ENCODE measurements at places on chromosomes 7 and 10. TPM values are rescaled to one million over a fixed set of nuclear protein-coding genes. Genes with fewer than 3 reads are reported as not detected.

DNA sequence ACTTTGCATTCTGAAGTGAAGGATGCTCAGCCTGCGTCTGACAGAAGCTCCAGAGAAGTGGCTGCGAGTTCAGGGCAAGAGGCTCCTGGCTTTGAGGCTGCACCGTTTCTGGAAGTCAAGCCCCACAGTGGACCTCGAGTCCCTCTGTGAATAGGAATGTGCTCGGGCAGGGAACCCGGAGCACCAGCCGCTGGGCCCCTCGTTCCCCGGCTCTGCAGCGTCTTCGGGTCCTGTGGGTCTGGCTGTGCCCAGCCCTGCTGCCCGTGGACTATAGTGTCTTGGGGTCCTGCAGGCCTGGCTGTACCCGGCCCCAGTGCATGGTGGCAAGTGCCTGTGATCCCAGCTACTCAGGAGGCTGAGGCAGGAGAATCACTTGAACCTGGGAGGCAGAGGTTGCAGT is 45.3 kb upstream of the PRKAR1B start:
- H3K27ac ChIP-seq: no peak overlapping the region
- no peak overlapping the region for H3K4me3 ChIP-seq
- peaks cover 22% of the 10 kb centered on the region for H3K4me1 ChIP-seq
- no peak for DNase-seq

Gene CACNB2
- total RNA-seq: 56.7 TPM

DNA sequence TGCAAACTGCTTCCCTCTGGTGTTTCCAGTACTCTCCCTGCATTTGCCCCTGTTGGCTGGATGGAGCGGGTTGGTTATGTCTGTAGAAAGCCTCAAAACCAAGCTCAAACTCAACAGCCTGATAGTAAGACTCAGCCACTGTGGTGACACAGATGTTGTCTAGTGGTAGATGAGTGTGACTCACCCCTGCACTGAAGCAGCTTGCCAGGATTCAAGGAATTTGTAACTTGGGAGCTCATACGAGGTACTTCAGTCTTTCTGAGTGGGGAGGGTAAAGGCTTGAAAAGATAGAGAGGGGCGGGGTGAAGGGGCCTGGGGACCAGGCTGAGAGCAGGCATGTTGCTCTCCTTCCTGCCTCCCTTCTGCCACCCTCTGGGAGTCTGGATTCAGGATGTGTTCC is 22.9 kb upstream of the AQP1 start:
- no peak overlapping the region for H3K4me3 ChIP-seq
- DNase-seq: peak; percentile 80
- H3K4me1 ChIP-seq: peaks cover 23% of the 10 kb centered on the region
- H3K27ac ChIP-seq: peak overlapping the region; percentile 65

DNA sequence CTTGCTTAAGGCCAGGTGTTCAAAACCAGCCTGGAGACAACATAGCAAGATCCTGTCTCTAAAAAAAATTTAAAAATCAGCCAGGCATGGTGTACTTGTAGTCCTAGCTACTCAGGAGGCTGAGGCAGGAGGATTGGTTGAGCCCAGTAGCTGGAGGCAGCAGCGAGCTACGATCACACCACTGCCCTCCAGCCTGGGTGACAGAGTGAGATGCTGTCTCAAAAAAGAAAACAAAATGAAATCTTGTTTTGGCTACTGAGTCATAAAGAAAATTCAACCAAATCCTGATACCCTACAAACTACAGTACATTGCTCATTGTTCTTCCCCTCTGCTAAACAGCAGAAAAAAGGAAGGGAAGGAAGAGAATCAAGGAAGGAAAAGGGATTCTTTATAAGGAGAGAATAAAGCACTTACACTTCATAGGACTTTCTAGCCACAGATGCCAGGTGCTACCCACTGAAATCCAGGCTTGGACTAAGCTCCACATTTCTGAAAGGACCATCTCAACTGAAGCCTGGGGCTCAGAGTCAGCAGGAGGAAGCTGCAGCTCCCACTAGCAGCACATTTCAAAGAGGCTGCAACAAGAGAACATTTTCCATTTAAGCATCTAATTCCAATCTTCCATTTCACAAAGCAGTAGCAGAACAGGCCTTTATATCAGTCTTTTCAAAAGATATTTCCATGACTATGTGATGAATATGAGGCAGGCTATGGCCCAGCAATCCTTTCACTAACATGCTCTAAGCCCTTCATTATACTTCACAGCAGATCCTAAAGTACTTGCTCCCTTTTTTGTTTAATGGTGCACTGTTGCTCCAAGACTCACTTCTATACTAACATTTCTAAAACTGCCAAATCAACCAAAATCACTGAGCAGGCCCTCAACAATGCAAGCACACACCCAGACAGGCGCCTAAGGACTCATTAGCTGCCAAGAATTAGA is 13.5 kb downstream of the TNPO3 start:
- DNase-seq: no peak
- H3K36me3 ChIP-seq: peaks cover 13% of the 10 kb centered on the region
- no peak overlapping the region for H3K27ac ChIP-seq
- no peaks in the 10 kb centered on the region for H3K27me3 ChIP-seq
- H3K4me1 ChIP-seq: peaks cover 12% of the 10 kb centered on the region

Gene PLOD3
- 55.9 TPM for total RNA-seq

DNA sequence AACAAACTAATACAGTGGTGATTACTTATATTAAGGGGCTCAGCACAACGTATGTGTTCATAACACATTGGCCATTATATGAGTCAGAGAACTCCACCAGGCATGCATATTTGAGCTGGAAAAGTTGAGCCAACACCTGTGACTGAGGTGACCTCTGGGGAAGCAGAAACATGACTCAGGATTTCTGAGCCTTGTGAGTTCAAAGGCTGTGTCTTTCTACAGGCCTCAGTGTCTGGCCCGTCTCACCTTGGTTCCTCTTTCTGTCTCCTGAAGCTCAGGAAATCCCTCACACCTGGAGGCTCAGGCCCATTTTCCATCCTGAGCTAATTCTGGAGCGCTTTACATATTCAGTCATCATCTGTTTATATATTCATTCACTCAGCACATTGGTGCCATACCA is 230.9 kb upstream of the AGK start:
- DNase-seq: no peak
- no peak overlapping the region for H3K27ac ChIP-seq
- no peaks in the 10 kb centered on the region for H3K27me3 ChIP-seq
